ENCODE measurements at places on chromosomes 7 and 10. TPM values are rescaled to one million over a fixed set of nuclear protein-coding genes. Genes with fewer than 3 reads are reported as not detected.

Gene STAMBPL1
- 1.8 TPM for polyA plus RNA-seq

DNA sequence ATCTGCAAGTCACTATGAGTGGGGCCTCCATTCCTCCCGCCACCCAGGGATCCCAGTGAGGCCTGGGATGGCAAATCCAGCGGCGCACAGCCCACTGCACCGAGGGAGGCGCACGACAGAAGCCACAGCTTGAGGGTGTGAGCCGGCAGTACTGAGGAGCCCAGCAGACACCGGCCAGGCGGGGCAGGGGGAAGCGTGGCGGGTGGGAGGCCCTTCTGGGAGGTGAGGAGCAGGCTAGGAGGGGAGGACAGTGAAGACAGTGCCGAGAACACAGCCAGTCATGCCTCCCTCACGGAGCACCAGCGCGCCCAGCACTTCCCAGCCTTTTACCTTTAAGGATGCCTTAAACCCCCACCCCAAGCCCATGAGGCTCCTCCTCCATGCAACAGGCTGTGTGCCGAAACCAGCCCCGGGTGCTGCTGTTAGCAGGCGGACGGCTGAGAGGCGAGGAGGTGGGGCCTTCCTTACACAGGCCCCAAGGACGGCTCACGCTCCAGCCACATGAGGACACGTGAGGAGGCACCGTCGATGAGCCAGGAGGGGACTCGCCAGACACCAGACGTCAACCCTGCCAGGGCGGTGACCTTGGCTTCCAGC lies 258.5 kb downstream of the PTPRN2 start:
- no peak for DNase-seq

GRCh38 chr10:91604553-91605534 lies 28.0 kb downstream of the PPP1R3C start:
- no peak for DNase-seq

DNA sequence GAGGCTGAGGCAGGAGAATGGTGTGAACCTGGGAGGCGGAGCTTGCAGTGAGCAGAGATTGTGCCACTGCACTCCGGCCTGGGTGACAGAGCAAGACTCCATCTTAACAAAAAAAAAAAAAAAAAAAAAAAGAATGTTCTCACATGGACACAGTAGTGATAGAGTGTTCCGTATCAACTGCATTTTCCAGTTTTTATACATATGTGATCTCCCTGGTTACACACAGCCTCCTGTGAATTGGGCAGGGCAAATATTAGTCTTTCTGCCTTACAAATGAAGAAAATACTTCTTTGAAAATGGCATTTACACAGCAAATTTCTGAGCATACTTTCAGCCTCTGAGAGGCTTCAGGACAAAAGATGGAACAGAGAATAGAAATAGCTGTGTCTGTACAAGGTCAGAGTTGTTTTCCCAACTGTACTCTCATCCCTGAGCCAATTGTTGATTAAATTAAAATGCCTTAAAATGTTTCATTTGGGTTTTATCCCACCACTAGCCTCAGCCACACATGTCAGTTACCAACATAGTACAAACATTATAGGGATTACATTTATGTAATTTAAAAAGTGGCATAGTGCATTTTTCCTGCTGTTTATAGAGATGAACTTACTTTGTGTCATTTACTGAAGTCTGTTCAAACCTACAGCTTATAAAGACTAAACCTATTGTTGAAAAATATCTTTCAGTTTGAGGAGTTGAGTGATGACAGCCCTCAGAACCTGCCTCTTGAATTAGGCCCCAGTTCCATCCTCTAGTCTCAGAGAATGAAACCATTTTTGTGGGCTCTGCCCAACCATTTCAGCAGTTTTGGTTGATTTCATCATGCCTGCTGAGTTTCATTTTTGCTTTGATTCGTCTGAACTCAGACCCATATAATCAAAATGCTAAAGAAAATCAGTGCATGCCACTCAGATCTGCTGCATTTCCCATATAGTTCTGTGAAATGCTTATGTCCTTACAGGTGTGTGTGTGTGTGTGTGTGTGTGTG lies 609.4 kb upstream of the C7orf33 start:
- DNase-seq = no peak

DNA sequence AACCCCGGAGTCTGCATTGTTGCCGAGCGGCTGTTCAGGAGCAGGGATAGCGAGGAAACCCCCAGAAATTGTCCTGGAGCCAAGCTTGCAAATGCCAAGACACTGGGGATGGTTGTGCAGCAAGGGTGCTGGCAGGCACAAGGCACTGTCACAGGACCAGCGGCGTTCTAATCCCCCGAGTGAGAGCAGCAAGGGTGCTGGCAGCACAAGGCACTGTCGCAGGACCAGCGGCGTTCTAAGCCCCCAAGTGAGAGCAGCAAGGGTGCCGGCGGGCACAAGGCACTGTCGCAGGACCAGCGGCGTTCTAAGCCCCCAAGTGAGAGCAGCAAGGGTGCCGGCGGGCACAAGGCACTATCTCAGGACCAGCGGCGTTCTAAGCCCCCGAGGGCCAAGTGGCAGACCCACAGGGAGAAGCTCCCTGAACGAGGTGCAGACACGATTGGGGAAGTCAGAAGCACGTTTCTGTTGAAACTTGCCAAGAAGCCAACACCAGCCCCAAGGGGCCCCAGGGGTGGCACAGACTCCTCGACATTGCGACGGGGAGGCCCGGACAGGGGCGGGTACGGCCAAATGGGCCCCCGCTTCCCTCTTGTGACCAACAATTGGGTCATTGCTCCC lies 40.4 kb upstream of the INPP5A start:
- DNase-seq = no peak

Data from renal cortex interstitium (tissue), 15 donors.